SK-N-DZ (cell line): ENCODE measurements at places on chromosomes 3 and 15.
A peak's percentile ranks its signal among the peaks of the same experiment; 100 is the strongest.

GRCh38 chr15:29376590-29376989 is 107.0 kb upstream of the NSMCE3 start:
- no peak for DNase-seq

- no peak for DNase-seq
These were observed 597.3 kb downstream of the ZIC1 start for GRCh38 chr3:148006508-148006907.

GRCh38 chr3:50205413-50206276 is 574 bp downstream of the SLC38A3 start:
- no peak for DNase-seq

- no peak for DNase-seq
These were observed 580.6 kb upstream of the ADAMTS9 start for GRCh38 chr3:65268426-65268825.

- no peak for DNase-seq
These were observed 111.0 kb downstream of the SEMA5B start for GRCh38 chr3:122916580-122916979.

DNA sequence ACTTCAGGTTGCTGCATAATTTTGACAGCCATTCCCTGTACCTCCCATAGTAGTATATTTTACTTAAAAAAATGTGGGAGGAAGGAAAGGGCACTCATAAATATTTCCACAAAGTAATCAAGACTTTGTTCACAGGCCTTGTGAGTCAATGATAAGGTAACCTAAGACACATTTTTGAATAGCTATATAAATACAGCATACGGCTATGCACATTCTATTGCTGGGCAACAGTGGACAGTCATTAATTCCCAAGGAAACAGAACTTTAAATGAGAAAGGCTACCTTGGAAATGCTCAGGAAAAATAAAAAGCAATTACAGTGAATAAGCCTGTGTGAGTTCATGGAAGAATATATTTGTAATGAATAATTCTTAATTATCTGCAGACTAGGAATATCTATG is 144.0 kb downstream of the CADM2 start:
- no peak for DNase-seq

DNA sequence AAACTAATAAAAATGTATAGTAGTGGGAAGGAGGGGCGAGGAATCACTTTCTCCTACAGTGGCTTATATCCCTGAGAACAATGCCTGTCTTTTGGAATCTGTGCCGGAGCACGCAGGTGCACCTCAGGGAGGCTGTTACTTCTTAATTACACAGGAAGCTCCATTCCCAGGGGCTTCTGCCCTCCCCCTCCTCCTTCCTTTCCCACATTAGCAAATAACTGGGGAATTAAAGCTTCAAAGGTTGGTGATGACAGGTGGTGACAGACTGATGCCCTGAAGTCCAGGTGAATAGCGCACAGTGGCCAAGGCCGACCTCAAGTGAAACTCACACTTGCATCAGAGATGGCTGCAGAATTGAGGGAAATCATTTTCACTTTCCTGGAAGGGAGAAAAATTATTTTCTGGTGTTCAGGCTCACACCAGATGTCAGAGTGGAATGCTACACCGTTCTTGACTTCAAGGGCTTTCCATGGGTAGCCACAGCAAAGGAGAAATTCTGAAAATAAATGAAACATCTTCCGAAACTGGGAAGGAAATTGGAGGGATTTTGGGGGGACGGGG is 3.7 kb downstream of the GRAMD2A start:
- no peak for DNase-seq

- DNase-seq = no peak
These were observed 87.1 kb downstream of the GABRG3 start for GRCh38 chr15:27057904-27058645.

GRCh38 chr15:36756707-36757106 is 177.3 kb downstream of the CDIN1 start:
- no peak for DNase-seq

GRCh38 chr3:71371282-71371681 is 212.2 kb downstream of the FOXP1 start:
- DNase-seq = no peak

GRCh38 chr15:50137893-50138292 is 18.9 kb upstream of the ATP8B4 start:
- DNase-seq = no peak

- no peak for DNase-seq
These were observed 2.1 kb upstream of the USP3 start for GRCh38 chr15:63502137-63502766.

DNA sequence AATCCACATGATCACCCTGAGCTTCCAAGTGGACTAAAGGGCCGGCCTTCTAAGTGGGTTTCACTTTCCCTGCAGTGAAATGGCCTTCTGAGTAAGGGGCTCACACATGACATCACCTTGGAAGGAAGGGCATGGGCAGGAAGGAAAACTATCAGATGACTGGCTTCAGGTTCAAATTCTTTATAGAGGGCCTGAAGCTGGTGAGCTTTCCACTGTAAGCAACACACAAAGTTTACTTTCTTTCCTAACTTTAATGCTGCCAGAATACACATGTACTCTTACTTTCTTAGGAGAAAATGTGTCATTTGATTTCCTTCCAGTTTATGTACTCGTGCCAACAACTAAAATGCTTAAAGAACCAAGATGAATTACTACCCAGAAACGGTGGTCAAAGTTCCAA is 475.6 kb downstream of the FOXP1 start:
- no peak for DNase-seq

DNA sequence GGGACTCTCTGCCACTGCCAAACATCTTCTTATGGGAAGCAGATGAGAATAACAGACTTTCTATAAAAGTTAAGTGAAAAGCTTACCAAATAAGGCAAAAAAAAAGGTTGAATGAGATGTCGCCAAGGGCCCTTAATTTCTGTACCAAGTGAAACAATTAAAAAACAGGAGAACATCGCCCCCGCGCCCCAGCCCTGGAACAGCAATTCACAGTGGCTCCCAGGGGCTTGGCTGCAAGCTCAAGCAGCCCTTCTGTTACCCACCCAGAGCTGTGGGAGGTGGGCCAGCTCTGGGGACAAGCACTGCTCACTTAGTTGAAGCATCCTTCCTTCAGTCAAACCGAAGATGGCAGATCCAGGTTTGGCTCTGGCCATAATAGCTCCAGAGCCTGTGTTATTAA is 208.0 kb downstream of the ERC2 start:
- no peak for DNase-seq

DNA sequence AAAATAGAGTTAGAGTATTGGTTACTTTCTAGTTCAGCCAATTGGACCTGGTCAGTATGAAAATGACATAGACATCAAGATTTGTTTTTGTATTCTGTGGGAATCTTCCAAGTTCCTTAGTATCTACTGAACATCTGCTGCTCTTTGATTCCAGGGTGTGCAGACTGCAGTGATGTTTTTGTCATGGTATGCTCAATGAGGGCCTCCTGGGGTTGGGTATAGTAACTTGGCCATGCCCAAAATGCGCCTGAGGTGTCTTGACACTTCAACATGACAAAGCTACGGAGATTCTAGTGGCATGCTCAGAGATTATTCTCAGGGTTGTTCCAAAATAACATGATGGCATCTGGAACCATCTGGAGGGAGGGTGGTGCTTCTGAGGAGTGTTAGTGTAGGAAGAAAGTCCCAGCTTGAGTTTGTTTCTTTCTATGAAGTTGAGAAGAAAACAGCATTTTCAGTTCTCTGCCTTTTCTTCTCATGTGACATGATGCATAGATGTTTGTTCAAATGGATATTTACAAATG is 313.5 kb upstream of the TBL1XR1 start:
- no peak for DNase-seq

DNA sequence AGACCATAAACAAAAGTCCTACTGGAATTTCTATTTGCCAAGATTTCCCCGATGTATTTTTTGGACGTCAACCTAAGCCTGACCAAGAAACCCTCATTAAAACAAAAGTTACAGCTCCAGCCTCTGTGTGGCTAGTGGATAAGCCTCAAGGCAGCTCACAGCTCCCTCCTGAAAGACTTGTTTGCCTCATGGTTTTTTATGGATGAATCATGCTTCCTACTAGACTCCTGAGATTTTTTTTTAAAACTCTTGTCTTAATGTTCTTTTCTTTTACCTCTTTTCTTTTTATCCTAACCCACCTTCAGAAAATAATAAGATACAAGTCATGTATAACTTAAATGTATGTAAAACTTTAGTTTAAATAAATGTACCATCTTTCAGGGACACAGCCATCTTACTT is 52.4 kb downstream of the SUCNR1 start:
- no peak for DNase-seq

- no peak for DNase-seq
These were observed 53.5 kb downstream of the ZPLD1 start for GRCh38 chr3:102488331-102488730.

GRCh38 chr3:87478716-87479115 is 202.3 kb upstream of the POU1F1 start:
- DNase-seq = no peak

GRCh38 chr3:196111939-196112386 is 30.1 kb upstream of the TFRC start:
- DNase-seq = no peak

DNA sequence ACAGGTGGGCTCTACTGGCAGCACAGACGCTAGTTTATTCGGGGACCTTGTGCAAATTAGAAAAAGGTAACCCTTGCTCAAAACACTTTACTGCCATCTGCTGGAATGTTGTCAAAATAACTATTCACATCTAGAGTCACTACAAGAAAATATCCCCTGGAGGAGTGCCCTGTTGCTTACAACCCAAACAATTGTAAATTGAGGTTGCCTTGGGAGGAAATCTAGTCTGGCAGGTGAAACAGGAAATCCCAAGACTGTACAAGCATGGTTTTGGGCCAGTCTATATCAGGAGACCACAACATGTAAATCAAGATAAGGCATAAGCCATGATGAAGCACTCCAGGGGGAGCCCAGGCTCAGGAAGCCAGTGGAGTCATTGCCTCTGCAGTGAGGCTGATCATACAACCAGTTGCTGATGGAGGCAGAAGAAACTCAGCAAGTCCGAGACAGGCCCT is 136.8 kb upstream of the ACP3 start:
- peak; percentile 56 for DNase-seq

- DNase-seq = no peak
These were observed 6.6 kb downstream of the DPH3 start for GRCh38 chr3:16258177-16258576.

- no peak for DNase-seq
These were observed 77.8 kb upstream of the LPP start for GRCh38 chr3:188076176-188076575.

DNA sequence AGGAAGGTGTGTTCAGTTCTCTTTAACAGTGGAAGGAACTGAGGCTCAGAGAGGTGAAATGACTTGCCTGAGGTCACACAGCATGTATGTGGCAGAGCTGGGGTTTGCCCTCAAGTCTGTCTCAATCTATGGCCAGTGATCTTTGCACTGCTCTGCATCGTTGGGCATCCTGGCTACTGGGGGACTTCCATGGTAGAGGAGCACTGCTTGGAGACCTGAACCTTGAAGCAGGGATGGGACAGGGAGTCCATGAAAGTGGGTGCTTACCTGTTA is 2.0 kb downstream of the CORO2B start:
- no peak for DNase-seq

GRCh38 chr15:92921215-92922131 is 21.3 kb downstream of the CHD2 start:
- no peak for DNase-seq

- no peak for DNase-seq
These were observed 1.8 kb downstream of the CLCN2 start for GRCh38 chr3:184359610-184360009.

GRCh38 chr3:973340-973739 is 119.5 kb upstream of the CNTN6 start:
- DNase-seq = no peak

- DNase-seq = no peak
These were observed 55.8 kb upstream of the DGKG start for GRCh38 chr3:186417791-186418190.

DNA sequence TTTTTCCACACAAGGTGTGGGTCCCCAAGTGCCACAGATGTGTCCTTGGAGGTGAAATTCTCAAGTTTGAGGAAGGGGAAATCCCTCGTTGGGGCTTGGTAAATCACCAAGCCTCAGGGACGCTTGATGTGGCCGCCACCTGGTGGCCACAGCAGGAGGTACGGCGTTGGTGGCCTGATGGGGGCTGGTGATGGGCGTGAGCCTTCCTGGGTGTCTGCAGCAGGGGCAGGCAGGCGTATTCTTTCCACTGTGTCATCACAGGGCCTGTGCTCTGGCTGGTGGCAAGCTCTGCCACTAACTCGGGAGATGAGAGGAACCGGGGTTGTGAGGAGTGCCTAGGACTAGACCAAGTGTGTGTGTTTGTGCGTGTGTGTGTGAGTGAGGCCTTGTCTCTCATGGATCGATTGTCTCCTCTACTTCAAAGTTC is 4.2 kb downstream of the ACOX2 start:
- peak; percentile 75 for DNase-seq

GRCh38 chr3:121696186-121696585 is 35.5 kb upstream of the HCLS1 start:
- no peak for DNase-seq

DNA sequence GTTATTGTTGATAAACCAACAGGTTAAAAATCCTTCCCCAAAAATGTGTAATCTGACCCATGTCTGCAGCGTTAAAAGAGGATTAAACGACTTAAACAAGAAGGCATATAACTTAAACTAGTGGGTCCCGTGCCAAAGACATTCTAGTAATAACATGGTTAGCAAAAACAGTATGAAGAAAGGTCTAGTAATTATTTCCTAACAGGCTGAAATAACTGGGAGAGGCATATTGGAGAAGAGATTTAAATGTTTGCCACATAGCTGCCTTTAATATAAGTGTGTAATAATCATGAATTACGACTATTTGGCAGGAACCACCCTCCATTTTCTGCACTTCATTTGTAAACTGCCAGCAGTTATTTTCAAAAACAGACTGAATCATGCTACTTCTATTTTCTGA is 67.7 kb upstream of the CSPG5 start:
- DNase-seq = no peak

DNA sequence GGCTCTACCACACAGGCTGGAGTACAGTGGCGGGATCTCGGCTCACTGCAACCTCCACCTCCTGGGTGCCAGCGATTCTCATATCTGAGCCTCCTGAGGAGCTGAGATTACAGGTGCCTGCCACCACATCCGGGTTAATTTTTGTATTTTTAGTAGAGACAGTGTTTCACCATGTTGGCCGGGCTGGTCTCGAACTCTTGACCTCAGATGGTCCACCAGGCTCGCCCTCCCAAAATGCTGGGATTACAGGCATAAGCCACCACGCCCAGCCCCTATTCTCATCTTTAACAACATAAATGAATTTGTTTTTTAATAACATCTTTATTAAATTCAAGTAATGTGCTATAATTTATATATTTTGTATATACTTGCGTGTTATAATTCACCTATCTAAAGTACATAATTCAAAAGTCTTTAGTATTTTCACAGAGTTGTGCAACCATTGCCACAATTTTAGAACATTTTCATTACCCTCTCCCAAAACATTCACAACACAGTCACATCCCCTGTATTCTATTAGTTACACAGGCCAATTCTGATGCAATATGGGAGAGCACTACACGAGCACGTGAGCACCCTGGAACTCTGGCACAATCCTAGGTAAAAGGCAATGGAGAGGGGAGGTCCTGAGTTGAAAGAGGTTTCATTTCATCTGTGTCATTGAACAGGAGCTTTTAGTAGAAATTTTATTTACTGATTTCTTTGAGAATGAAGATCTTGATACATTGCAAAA is 21.2 kb upstream of the MTMR14 start:
- no peak for DNase-seq
